Fibroblast of lung (primary cell): ENCODE measurements at places on chromosomes 3 and 15. TPM values are rescaled to one million over a fixed set of nuclear protein-coding genes. Genes with fewer than 3 reads are reported as not detected.

The OTOL1 gene
- not detected in 2 replicates for polyA plus RNA-seq

The PLA2G4E gene
- not detected in 2 replicates for polyA plus RNA-seq

The ESYT3 gene
- polyA plus RNA-seq: 0.11 TPM in 1 of 2 replicates, not detected in the other

The MAPKAPK3 gene
- 38.4 and 44.6 TPM in 2 replicates for polyA plus RNA-seq

The ARPP21 gene
- polyA plus RNA-seq: not detected in 2 replicates

The AADAC gene
- 0.41 TPM in 1 of 2 replicates, not detected in the other for polyA plus RNA-seq

DNA sequence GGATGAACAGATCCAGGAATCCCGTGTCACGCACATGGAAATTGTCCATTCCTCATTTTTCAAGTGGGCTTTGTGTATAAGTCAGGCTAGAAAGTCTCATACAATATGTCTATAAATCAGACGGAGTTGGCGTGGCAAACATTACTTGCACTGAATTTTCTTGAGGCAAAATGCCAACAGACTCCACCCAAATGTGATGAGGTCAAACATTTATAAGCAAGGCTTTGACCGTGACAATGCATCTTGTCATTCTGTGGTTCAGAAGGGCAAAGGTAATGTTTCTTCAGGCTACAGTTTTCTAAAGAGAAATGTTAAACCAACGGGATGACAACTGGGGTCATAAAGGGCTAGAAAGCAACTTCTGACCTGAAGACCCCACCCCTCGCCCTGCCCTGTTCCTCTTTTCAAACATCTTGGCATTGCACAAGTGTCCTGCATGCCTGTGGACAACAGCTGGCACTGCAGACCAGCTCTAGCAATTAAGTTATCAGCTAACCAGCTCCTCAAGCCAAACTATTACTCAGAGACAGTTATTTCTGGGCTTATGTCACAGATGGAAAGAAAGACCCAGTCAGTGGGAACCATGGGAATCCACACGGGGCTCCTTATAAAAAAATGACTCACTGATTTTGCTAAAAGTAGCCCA lies 36.5 kb upstream of the SPTBN5 start:
- peak; percentile 97 for DNase-seq
- peak overlapping the region; percentile 69 for H3K27ac ChIP-seq
- no peak overlapping the region for H3K4me3 ChIP-seq
- H3K4me1 ChIP-seq: peaks cover 28% of the 10 kb centered on the region

- no peaks in the 10 kb centered on the region for H3K27me3 ChIP-seq
- H3K4me3 ChIP-seq: no peak overlapping the region
- H3K36me3 ChIP-seq: no peaks in the 10 kb centered on the region
- no peaks in the 10 kb centered on the region for H3K4me1 ChIP-seq
These were observed 145.8 kb upstream of the THRB start for GRCh38 chr3:24640330-24640877.

DNA sequence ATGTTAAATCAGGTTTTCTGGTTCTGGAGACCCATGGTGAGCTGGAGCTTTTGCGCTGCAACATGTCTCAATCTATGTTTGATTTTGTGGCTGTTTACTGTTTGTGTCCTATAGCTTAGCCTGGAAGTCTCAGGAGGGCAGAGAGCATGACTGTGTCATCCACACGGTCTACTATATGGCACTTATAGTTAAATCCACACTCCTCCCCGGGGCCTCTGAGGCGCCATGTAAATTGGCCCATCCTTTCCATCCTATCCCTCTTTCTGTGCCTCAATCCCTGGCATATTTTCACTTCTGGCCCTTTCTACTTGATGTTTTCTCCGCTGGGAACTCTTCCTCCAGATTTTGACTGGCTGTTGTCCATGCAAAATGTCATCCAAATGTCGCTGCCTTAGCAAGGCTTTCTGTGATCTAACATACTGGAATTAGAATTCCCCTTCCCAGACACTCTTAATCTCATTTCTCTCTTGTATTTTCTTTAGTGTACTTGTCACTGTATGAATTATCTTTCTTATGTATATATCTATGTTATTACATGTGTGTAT lies 560.8 kb upstream of the RGMA start:
- H3K36me3 ChIP-seq: no peaks in the 10 kb centered on the region
- DNase-seq: no peak
- H3K27ac ChIP-seq: no peak overlapping the region
- no peak overlapping the region for H3K4me3 ChIP-seq
- no peaks in the 10 kb centered on the region for H3K27me3 ChIP-seq

- H3K4me3 ChIP-seq: no peak overlapping the region
- H3K36me3 ChIP-seq: no peaks in the 10 kb centered on the region
- DNase-seq: no peak
These were observed 31.6 kb downstream of the SHOX2 start for GRCh38 chr3:158074591-158074990.

DNA sequence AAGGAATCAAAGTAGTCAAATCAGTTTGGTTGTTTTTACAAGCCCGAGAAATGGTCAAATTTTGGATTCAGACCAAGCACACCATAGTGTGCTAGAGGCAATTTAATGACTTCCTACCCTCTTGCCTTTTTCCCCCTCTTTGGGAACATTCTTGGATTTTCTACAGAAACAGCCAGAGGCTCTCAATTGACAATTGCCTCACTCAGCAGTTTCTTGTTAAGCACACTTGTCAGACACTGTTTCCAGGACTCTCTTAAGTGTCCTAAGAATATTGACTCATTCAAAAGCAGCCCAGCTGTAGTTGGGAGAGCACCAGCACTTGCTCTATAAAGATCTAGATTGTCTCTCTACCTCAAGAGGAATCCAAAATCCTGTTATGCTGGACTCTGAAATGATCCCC lies 1.5 kb upstream of the SLC35G2 start:
- no peaks in the 10 kb centered on the region for H3K27me3 ChIP-seq
- DNase-seq: peak; percentile 74
- peaks cover 8% of the 10 kb centered on the region for H3K4me1 ChIP-seq

DNA sequence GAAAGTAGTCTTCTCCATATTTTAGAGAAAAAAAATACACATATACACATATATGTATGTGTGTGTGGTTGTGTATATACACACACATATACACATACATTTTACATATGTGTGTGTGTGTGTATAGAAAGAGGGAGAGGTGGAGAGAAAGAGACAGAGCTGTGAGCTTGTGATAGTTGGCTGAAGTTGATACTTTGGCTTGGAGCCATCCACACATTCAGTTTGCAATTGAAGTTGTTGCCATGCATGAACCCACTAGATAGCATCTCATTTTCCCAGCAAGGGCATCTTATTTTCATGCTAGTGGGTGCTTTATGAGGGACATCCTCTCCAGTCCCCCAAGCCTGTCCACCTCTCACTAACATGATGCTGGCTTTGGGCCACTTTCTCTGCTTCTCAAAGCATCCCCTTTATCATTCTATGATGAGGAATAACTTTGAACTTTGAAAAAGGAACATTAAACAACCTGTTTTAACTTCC lies 228.6 kb downstream of the ZNF621 start:
- H3K36me3 ChIP-seq: no peaks in the 10 kb centered on the region
- no peak for DNase-seq
- no peak overlapping the region for H3K4me3 ChIP-seq
- H3K27ac ChIP-seq: no peak overlapping the region
- no peaks in the 10 kb centered on the region for H3K27me3 ChIP-seq
- H3K4me1 ChIP-seq: no peaks in the 10 kb centered on the region

DNA sequence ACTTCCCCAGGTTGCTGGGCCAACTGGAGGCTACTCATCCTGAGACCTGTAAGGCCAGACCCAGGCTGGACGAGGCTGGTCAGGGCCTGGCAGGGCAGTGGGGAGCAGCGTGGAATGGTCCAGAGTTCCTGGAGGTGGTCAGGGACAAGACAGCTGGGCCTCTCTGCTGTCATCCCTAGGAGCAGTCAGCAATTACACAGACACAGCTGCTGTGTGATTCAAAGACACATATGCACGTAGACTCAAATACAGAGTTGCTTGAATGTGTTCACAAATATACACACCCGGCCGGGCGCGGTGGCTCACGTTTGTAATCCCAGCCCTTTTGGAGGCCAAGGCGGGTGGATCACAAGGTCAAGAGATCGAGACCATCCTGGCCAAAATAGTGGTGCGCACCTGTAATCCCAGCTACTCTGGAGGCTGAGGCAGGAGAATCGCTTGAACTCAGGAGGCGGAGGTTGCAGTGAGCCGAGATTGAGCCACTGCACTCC lies 1.5 kb upstream of the CD276 start:
- no peaks in the 10 kb centered on the region for H3K27me3 ChIP-seq
- no peak overlapping the region for H3K27ac ChIP-seq
- H3K4me3 ChIP-seq: no peak overlapping the region

GRCh38 chr15:43968551-43968950 lies 141.7 kb downstream of the WDR76 start:
- H3K27ac ChIP-seq: no peak overlapping the region
- DNase-seq: no peak
- no peaks in the 10 kb centered on the region for H3K4me1 ChIP-seq
